Renal cortical epithelial cell (primary cell): ENCODE measurements at places on chromosomes 12 and 14. TPM values are rescaled to one million over a fixed set of nuclear protein-coding genes. Genes with fewer than 3 reads are reported as not detected.

Gene PSME2
- 69.3 and 258 TPM in 2 replicates for total RNA-seq

Gene PIWIL1
- not detected in 2 replicates for total RNA-seq

Gene LTB4R
- 0.17 and 1.3 TPM in 2 replicates for total RNA-seq

Gene SERPINA12
- not detected in 2 replicates for total RNA-seq

DNA sequence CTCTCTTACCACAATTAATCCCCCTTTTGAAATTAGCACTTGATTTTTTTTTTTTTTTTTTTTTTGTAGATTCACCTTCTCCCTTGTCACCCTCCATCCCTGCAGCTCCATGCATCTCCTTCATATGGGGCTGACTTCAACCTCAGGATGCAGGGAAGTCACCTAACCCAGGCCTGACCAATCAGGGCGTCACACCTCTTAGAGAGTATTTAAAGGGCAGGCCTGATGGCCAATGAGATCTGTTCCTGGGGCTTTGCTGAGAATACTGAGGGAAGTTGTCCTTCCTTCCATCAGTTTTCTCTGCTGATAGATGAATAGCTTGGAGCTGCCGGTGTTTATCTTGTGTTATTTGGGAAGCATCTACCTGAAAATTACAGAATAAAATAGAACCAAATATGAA lies 1104.7 kb upstream of the TMEM132C start:
- no peak for DNase-seq

DNA sequence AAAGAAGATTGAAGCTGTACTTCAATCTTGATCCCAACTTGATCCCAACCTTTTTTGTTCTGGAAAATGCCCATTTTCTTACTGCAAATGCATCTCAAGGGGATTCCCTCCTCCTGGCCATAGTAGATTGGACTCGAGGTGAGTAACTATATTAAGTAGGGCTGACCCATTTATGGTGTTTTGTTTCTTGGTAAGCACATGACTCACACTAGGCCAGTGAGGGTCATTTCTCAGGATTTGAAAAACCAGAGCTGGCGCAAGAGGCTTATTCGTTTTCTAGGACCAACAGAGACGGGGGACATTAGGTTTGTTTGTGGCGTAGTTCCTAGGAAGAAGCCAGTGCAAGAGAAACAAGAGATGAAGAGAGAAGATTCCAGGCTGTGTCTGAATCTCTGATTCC lies 51.4 kb downstream of the MRPL42 start:
- peak; percentile 74 for DNase-seq

- DNase-seq = no peak
Measured at GRCh38 chr14:29712601-29713000, 215.0 kb downstream of the PRKD1 start.

DNA sequence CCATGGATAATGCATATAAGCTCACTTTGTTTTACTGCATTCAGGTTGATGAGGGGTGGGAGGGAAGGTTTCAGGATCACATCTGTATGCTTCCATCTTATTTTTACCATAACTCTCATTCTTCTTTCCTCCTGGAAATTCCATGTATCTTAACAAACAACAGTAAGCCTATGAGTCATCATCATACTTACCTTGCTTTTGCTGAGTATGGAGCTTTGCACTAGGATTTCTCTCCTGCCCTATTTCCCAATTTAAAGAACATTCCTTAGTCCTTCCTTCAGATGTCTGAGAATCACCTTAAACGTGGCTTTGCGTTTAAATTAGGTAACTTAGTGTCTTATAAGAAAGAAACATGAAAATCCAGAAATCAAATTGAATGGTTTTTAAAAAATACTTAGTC lies 1.6 kb upstream of the CLEC14A start:
- DNase-seq = peak; percentile 28

- DNase-seq = peak; percentile 60
Measured at GRCh38 chr14:89399594-89400068, 17.4 kb downstream of the FOXN3 start.

GRCh38 chr12:10563966-10564365 lies 49.4 kb downstream of the MAGOHB start:
- no peak for DNase-seq

DNA sequence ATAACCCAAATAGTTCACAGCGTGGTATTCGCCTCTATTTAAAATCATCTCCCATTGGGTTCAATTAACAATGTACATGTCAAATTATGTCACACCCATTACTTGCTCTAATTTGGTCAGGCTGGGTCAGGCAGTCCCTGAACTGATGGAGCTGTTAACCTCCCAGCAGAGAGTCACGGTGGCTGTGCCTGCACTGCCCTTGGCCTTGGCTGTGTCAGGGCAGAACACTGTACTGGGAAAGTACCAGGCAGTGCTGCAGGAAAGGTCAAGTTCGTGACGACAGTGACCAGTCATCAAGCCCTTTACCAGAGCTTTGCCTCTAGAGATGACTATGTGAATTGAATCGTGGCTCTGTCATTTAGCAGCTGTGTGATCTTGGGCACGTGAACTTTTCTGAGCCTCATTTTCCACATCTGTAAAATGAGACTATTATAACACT lies 100.0 kb downstream of the ARF6 start:
- peak; percentile 78 for DNase-seq

DNA sequence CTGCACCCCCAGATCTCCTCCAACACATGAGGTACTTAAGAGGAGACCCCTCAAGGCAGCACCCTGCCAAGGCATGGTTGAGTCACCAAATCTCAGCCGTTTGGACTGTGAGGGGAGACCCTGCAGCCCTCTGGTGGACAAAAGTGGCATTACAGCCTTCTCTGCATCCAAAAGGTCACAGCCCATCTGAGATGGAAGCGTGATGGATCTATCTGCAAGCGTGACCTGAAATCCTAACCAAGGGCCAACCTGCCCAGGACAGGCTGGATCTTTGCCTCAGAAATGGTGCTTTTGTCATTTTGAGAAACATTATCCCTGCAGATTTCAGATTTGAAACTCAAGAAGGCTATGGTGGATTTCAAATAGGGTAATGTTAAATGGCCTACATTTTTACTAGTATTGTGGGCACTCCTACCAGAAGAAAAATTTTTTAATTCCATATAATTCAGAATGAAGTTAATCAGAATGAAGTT lies 23.7 kb upstream of the DHRS4 start:
- peak; percentile 56 for DNase-seq
